ENCODE measurements at places on chromosomes 16 and 17.

DNA sequence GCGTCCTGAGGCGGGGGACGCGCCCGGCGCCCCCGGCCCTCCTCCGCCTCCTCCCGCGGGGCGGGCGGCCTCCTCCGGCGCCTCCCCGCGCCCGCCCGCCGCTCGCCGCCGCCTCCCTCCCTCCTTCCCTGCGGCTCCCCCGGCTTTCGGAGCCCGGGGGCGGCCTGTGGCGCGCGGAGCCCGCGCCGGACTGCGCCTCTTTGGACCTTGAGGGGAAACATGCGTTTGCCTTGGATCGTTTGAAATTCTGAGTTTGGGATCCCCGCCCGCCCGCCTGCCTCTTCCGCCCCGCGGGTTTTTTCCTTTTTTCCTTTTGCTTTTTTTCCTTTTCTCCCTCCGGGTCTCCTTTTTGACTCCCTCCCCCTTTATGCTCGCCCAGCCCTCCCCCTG lies 390 bp downstream of the ZNRF1 start:
- no peak for DNase-seq

DNA sequence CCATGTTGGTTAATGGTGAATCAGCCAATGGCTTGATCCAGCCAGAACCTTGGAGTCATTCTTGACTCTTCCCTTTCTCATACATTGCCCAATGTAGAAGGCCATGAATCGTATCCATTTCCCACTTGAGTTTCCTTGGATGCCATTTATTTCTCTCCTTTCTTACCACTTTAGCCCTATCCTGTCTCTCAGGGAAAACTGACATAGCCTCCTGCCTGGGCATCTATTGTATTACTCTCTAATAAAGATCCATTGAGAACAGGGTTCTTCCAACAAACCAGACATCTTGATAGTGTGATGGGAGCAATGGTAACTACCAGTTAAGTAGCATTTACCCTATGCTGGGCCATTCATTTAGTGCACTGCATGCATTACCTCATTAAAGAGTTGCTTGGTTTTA lies 104.2 kb upstream of the CDH11 start:
- DNase-seq, result no peak

GRCh38 chr16:84614623-84614967 lies 3.3 kb downstream of the COTL1 start:
- DNase-seq, result no peak

DNA sequence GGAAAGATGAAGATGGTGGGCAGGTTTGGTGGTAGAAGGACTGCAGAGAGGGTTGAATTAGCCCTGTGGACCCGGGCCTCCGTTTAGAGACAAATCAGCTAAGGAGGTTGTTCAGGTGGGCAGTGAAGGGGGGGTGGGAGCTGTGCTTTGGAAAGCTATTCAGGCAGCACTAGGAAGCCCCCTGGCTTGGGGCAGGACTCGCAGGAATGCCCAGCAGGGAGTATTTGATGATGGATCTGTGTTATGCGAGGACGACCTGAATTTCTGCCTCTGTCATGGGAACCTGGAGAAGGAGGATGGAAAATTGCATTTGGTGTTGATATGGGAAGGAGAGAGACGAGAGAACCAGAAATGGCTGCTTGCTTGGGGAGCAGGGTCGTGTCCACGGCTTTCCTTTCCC lies 3.5 kb downstream of the SPDYE4 start:
- DNase-seq, result no peak

DNA sequence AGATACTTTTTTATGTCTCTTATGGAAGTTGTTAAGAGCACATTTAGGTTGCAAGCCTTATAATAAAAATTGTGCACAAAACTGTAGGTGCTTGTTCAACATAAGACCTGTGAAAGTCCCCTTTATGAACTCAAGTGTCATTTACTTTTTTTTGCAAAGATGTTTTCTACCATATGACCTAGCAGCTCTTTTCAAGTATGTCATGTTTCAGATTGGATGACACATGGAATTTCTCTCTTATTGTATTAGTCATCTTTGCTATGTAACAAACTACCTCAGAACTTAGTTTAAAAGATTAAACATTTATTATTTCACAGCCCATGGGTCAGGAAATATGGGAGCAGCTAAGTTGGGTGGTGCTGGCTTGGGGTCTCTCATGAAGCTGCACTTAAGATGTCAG lies 57.9 kb downstream of the PHKB start:
- no peak for DNase-seq

GRCh38 chr16:66228792-66229191 lies 137.7 kb upstream of the CDH5 start:
- no peak for DNase-seq

DNA sequence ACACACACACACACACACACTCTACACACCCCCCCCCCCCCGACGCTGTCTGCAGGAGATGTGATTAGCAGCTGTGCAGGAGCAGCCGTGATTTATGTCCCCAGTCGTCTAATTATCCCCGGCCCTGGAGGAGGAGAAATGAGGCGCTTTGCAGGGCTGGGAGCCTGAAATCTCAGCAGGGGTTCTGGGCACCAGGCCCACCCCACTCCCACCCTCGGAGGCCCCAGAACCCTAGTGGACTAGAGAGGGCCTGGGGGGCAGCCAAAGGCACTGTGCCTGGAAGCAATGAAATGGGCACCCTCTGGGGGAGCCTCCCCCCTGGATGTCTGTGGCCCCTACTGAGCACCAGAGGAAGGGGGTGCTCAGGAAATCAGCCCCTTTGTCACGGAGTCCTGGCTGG lies 134.2 kb upstream of the CIBAR2 start:
- no peak for DNase-seq

DNA sequence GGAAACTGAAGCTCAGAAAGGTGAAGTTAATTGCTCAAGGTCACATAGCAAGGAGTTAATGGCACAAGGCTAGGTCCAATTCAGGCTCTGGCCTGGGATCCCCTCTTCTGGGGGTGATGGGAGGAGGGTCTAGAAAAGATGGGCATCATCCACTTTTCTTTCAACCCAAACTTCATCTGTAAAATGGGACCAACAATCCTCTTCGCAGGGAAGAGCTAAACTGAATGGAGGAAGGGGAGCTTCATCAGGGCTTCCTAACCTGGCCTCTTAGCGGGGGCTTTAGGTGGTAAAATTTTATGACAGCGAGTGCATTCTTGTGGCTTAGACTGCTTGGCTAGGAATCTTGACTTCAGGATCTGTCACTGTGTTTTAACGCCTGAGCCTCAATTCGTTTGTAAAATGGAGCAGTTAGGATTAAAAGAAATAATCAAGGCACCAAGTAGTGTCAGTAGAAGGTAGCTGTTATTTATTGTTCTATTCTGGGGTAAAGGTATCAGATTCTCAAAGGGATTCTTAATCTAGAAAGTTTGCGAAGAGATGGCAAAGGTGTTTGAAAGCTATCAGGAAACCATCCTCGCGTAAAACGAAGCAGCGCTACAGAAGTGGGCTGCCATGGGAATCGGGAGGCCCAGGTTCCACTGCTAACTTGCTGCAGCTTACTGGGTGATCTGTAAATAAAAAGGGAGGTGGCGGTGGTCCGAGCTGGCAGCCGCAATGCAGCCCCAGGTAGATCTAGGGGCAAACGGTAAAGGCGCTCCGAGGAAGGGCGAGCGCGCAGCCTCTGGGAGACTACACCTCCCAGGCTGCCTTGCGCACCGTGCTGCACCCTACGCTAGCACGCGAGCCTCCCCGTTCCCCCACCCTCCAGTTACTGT lies 1.5 kb upstream of the SRCAP start:
- no peak for DNase-seq

- no peak for DNase-seq
These were observed 26.6 kb upstream of the GINS2 start for GRCh38 chr16:85715169-85716021.

- DNase-seq, result no peak
These were observed 45.9 kb downstream of the MAP1LC3B start for GRCh38 chr16:87437911-87438610.

DNA sequence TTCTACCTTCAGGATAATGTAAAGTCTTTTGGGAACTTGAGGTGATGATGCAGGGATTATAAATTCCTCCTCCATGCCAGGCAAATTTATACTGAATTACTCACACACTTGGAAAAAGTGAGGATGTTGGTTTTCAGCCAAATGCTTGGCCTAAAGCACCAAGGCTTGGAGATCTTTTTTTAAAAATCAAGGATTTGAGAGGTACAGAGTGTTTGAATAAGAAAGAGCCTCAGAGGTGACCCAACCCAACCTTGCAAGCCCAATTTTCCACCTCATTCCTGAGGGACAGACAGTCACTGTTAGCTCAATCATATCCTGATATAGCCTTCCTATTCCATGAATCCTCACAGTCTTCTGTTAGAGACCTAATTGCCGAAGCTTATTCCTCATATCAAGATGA lies 14.0 kb downstream of the GRIN2A start:
- DNase-seq, result no peak

- no peak for DNase-seq
These were observed 9.8 kb upstream of the CTCF start for GRCh38 chr16:67552476-67552875.

DNA sequence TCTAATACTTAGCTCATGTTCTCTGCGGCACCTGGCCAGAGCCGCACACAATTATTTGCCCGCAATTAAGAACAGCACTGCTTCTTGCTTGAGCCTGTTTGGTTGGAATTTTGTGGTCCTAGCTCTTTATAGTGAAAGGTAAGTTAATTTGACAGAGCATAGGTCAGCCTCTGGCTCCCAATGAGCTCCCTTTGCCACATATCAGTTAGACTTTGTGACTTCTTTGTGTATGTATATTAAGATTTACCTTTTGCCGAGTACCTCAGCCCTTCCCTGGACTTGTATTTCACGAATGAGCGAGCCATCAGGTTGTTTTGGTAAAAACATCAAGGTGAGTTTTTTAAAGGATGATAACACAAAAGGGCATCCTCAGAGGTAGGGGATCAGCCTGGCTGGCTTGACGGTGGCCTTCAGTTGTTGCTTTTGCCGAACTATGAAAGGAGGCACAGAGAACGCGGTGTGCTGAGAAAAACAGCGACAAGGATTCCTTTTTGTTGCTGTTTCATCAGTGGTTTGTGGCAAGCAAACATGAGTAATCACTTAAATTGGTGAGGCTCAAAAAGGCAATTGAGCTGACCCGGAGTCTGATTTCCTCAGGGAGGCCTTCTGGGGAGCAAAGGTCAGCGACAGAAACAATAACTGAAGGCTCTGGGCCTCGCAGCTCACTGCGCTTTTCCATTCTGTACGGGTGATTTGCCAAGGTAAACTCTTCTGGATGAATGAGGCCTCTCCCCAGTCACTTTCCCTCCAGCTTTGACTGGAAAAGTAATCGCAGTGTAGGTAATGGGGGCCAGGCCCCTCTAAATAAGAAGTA lies 163.6 kb downstream of the HS3ST3A1 start:
- no peak for DNase-seq

DNA sequence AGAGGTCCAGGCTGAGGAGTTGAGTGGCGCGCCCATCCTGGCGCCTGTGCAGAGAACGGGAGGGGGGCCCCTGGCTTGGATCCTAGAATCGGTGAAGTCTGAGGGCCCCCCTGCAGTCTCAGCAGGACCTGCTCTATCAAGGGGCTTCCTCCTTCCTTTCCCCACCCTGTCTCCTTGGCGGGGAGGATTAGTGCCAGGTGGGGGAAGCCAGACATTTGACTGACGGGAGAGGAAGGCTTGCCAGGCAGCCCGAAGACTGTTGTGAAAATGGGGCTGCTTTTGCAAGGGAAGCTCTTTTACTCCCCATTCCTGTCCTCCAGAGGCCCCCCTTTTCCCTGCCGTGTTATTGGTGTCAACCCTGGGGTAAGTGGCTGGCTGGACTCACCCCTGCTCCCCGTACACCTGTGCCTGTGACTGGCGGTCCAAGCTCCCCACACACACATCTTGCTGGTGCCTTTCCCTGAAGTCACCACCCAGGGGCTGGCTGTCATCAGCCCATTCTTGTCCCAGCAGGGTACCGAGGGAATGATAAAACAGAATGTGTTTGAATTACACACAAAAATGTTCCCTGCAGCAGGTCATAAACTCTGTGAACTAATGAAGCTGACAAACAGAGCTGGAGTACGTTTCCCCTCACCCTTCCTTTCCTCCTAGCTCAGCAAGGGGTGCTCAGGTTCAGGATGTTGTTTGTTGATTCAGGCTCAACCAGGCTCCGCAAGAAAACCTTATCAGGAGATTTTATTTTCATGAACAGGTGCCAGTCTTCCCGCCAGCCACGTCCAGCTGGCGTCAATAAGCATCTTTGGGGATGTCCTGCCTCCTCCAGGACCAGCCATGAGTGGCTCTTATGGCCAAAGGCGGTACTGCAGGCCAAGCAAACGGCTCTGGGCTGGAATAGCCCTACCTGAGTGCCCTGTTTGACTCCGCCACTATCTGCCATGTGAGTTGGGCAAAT lies 4.4 kb upstream of the ARMC7 start:
- DNase-seq, result no peak

- no peak for DNase-seq
These were observed 77.3 kb downstream of the MPRIP start for GRCh38 chr17:17119533-17119932.

GRCh38 chr17:41647940-41648410 lies 23.6 kb upstream of the KRT17 start:
- peak; percentile 78 for DNase-seq

GRCh38 chr16:28931801-28932225 lies at the start of gene CD19:
Gene CD19 (plus strand): TSS chr16:28931971. CDS start chr16:28932001, 30 bp downstream.
- no peak for DNase-seq
